Motor neuron (in vitro differentiated cells): ENCODE measurements at places on chromosomes 2 and 18.

DNA sequence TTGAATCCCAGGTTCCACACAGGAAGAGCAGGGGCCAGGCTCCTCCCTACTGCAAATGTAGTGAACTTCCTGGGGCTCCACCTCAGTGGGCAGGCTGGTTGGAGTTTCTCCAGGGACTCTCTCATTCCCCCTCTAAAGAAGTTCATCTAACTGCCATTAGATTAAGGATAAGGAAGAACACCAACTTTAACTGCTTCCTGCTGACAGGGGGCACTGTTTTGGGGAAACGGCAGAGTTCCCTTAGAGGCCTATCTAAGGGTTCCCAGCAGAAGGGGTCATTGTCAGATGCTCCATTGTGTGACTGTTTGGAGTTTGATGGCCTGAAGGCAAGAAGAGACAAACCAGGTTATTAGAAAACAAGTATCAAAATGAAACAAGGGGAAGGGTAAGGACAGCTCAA is 2159.7 kb upstream of the PIK3C3 start:
- ATAC-seq = no peak

- no peak for ATAC-seq
Observed at GRCh38 chr2:9844576-9844975, 1.3 kb downstream of the TAF1B start.

DNA sequence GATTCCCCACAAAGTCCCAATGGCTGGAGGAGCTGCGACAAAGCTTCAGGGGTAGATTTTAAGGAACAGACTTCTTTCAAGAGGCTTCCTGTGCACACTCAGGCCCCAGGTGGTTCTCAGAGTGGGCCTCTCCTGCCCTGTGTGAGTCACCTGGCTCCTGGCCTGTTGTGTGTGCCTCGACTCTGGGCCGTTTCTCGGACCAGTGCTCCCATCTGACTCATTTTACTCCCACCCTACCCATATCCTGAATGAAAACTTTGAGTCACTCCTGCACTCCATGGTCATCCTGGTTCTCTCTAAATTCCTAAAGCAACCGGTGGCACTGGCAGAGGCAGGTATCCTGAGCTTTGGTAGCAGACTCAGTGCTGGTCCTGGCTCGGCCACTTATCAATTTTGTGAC is 84.1 kb downstream of the CELF4 start:
- no peak for ATAC-seq

GRCh38 chr2:134405611-134406081 is 151.8 kb downstream of the MGAT5 start:
- no peak for ATAC-seq

DNA sequence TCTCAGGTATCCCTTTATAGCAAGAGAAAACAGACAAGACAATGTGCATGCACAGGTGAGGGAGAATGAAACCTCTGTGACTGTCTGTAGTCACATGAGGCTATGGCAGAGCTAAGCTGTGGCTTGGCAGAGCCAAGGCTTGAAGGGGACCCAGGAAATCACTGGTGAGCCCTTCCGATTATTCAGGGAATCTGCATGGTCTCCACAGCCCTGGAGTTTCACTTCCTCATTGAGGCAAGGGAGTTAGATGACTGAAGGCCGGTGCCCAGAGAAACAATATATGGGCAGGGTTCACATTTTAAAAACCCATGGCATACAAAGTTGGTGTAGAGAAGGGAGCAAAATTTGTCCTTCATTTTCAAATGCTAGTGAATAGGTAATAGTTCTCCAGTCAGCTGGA is 144.4 kb upstream of the REV1 start:
- no peak for ATAC-seq
